ENCODE measurements at places on chromosomes 16 and 17.
A peak's percentile ranks its signal among the peaks of the same experiment; 100 is the strongest.

DNA sequence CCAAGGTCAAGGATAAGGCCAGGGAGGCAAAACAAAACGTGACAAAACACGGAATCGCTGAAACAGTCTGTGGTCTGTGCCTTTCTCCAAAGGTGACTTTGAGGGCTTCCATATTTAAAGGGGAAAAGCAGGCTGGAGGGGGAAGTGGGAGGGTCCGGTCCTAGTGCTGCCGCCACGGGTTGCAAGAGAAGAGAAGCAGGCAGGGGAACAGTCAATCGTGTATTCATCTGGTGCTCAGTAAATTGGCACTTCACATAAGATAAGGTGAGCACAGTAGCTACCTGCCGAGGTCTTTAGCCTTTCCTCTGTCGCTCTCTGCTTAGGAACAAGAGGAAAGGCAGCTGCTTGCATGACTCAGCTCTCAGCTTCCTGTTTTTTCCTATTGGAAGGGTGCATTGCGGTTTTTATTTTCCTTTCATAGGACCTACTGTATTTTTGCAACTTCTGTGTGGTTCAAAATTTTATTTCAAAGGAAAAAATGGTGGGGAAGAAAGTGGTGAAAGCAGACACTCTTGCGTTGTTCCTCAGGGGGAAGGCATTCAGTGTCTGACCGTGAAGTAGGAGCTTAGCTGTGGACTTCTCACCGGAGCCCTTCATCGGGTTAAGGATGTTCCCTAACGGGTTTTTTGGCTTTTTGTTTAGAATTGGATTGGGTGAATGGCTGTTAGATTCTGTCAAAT lies 7.1 kb upstream of the LGALS3BP start:
- no peak for DNase-seq

GRCh38 chr17:30413109-30413508 lies 34.4 kb downstream of the CPD start:
- DNase-seq, result no peak

DNA sequence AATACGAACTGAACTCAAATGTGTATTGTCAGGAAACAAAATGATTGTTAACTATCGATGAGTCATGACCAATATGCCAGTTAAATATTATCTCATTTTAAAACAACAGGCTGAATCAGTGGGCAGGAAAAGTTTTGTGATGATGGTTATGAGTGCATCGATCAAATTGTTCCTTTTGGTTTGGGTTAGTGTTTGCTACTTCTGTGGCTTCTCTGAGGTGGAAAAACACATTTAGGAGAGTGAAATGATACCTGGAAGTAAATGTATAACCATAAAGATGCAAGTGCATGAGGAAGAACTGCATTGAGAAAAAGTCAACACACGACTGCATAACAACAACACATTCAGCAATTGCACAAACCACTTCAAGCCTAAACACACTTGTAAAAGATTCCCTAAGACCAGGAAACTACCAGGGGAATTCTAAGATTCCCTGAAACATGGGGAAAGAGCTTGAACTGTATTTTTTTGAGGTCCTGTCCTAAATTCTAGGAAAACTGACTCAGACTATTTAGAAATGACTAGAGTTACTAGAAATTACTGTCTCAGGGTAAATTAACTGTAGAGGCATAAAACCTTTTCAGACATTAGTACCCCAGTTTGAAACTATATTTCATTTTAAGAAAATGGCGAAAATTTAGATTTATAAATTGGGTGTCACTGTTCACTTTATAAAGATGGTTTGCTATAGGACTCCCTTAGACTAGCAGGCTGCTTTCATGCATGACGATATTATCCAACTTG lies 44.8 kb downstream of the CDYL2 start:
- DNase-seq, result no peak

- no peak for DNase-seq
These were observed 264.1 kb downstream of the CBLN1 start for GRCh38 chr16:49017501-49017900.

DNA sequence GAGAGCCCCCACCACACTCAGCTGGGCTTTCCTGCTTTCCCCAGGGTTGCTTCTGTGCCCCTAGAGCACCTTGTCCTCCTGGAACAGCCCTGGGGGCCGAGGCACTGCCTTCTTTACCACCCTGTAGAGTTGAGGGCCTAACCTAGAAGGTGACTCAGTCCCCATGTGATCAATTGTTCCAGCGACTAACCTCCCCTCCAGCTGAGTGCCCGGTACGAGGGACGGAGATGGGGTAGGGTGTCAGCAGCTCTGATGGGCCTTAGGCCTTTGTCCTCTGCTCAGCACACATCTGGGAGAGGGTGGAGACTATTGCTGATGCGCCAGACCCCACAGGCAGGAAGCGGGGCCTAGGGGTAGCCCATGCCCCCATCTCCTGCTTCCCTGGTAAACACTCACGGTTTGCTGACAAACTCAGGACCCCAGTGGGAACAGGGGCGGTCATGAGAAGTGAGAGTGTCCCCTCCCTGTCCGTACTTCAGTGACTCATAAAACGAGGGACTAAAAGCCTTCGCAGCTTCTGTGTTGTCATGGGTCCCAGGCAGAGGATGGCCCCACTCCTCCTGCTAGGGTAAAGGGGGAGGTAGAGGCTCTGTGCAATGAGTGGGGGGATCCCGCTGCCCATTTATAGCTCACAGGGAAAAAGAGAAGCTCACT lies 33.1 kb downstream of the NECAB2 start:
- DNase-seq, result no peak

- no peak for DNase-seq
These were observed 10.8 kb downstream of the ZG16B start for GRCh38 chr16:2840914-2841313.

- no peak for DNase-seq
These were observed 8.0 kb downstream of the ENDOV start for GRCh38 chr17:80422981-80423380.

DNA sequence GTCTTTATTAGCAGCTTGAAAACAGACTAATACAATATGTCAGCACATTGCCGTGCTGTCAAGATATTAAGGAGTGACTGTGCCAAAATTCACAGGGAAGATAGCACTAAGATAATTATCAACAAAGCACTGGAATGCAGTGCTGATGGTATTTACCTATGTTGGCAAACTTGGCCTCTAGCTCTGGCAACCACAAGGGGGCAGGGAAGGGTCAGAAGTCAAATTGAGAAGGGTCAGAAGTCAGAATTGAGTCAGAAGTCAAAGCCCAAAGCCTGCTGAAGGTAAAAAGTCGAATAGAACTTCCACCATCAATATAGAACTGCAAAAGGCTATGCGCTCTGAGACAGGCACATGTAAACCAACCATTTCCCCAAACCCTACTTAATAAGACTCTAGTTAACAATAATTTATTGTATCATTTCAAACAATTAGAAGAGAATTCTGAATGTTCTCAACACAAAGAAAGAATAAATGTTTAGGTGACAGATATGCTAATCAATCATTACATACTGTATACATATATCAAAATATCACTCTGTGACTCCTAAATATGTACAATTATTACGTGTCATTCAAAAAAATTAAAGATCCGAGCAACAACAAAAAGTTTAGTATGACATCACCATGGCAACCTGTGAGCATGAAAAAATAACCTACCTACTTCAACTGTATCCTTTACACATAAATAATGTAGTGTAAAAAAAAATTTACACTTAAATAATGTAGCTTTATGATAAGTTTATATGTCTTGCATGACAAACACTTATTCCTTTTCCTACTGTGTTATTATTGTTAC lies 916.1 kb downstream of the KCNJ2 start:
- DNase-seq, result no peak

DNA sequence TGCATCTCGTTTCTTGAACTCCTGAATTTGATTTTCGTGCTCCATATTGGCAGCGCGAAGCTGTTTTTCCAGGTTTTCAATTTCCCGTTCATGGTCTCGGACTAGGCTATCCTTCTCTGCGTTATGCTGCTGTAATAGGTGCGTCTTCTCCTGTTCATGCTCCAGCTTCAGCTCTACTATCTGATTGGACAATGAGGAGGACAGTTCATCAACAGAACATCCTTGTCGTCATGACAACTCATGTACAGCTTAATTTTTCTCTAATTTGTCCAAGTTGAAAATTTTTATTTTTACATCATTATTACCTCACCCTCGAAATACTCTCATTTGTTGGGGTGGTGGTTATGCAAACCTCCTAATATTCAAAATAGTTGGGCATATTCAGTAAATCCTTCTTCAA lies 289.8 kb downstream of the CEP112 start:
- no peak for DNase-seq

- no peak for DNase-seq
These were observed 119.6 kb downstream of the SPAG9 start for GRCh38 chr17:51000835-51001638.

DNA sequence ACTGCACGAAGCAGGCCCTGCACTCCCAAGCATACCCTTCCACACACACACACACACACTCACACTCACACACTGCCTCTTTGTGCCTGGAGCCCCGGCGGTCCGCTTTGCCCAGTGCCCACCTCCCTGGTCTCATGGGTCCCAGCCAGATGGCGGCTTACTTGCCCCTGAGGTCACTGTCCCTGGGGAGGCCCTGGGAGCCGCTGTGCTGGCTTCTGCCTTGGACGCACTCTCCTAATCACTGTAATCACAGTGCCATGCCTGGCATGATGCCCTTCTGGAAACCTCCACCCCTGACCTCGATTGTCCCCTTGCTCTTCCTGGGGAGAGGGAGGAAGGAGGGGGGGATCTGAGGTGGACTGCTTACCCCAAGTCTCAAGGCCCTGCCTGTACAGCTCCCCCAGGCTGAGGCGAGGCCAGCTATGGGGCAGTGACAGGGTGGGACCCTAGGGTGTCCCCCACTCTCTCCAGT lies 36.0 kb downstream of the ARHGAP23 start:
- no peak for DNase-seq

DNA sequence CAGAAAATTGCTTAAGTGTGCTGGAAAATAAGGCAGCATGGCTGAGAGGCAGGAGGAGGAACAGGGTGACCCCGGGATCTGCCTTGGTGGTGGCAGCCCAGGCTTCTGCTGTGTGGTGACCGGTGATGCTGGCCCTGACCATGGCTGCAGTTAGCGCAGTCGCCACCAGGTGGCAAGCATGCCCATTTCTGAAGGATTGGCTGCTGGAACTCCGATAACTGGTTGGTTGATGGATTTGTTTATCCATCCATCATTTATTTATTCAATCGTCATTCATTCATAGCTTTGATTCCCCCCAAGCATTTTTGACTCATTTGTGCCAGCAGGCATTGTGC lies 29.1 kb upstream of the ITGA3 start:
- peak; percentile 80 for DNase-seq

GRCh38 chr17:77304051-77304745 lies 163.4 kb downstream of the SEC14L1 start:
- DNase-seq, result no peak

DNA sequence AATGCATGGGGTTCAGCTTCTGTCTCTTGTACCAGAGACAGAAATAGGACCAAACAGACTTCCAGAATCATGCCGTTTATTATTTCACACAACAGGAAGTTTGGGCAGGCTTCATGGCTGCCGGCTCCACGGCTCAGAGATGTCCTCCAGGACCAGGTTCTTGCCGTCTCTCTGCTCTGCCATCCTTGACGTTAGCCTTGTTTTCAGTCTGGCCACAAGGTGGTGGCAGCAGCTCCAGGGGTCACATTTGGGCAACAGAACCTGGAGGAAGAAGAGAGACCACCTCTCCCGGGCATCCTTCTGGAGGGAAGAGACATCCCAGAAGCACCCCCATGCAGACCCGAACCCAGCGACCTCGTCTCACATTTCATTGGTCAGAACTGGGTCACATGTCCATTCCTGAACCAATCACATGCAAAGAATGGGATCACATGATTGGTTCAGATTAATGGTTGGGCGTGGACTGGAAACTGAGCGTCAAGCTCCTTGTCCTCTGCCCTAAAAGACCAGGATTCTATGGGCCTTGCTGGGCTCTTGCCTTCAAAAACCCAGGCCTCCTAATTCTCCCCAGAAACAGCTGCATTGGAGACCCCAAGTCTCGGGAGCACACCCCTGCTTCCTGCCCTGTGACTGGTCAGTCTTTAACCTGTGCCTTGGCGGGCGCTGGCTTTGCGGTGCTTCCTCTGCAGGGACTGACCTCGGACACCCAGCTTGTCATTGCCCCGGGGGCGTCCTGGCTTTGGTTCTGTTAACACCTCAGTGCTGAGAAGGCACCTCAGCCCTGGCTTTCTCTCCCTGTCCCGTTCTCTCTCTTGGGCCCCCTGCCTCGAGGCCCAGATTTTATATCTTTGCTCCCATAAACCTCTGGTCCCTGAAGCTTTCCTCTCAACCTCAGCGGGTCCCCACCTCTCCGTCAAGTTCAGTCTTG lies 63.3 kb downstream of the IRF8 start:
- DNase-seq, result no peak

Data from CD4-positive, alpha-beta T cell treated with Interleukin-1 beta for 1 hour (primary cell).